GM20000 (cell line): ENCODE measurements at places on chromosomes 2 and 18.
A peak's percentile ranks its signal among the peaks of the same experiment; 100 is the strongest.

GRCh38 chr2:26785431-26786206, at the start of gene CENPA:
TSS of gene CENPA (plus strand) at chr2:26786056. CDS start at chr2:26786197, 141 bp downstream.
- DNase-seq, result peak; percentile 99

DNA sequence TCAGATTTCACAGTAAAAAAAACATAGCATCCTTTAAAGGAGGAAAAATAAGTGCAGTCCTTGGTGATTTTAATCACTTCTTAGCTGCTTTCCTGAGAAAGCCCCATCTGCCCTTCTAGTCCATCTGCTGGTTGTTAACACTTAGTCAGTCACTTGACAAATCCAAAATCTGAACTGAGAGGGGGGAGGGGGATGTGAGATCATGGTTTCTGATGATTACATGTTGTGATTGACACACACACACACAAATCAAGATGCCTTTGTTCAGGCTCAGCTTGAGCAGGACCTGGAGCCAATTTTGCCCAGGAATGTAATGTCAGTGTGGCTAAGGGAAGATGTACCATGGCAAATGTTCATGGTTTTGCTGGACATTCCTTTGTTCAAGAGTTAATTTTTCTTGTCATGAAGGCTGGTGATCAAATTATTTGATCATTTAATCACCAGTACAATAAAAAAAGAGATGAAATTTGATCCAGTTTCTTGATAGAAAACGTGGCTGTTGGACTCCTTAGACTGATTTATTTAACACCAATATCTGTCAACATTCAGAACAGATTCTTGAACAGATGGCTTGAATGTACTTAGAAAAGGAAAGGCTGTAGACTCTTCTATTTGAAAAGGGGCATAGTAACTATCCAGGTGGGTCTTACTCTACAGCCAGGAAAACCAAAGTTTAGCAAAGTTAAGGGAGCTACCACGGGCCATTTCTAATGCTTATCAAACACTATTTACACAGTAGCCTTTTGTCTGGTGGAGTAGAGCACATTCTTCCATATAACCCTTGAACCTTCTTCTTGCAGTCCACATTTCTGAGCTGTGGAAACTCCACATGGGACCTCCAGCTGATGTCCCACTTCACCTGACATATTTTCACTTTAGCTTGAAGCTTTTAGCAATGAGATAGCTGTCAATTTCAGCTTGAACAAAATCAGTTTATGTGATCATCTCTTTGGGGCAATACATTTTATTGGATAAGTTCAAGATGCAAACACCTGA, 408.7 kb downstream of the PIK3C3 start:
- no peak for DNase-seq

GRCh38 chr2:7329465-7329864, 412.3 kb downstream of the RNF144A start:
- no peak for DNase-seq

DNA sequence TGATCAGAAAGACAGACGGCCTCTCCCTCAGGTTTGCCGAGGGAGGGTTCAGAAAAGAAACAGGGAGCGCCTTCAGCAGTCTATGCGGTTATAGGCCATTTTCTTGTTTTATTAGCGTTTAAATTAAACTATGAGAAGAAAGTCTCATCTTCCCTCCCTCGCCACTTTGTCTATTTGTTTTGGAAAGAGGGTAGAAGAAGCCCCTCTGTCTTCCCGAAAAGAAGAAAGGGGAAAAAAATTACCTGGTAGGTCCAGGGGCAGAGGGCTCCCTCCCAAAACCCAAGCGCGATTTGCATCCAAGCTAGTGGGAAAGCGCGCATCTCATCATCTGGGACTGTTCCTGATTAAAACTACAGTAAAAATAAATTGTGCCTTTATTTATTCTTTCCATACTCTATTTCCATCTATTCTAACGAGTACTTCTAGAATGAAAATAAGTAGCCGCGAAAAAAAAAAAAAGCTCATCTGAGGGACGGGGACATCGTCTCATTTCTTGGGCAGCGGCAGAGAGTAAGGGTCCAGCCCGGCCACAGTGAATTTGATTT, 2.4 kb downstream of the PAX8 start:
- no peak for DNase-seq

DNA sequence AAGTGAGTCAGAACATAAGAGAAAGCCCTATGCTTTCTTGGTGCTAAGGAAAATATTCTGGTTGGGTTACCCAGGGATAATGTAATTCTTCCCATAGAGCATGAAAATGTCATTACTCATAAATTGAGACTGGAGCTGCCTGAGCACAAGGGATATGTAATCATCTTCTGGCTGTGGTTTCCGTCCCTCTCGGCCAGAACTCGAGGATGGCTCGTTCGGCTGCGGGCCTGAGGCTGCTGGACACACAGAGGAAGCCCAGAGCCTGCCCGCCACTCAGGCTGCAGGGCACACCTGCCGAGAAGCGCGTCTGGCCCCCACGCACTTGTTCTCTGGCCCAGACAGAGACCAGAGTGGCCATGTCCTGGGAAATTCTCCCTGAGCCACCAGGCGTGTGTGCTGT, 104.9 kb downstream of the ASAP2 start:
- no peak for DNase-seq

DNA sequence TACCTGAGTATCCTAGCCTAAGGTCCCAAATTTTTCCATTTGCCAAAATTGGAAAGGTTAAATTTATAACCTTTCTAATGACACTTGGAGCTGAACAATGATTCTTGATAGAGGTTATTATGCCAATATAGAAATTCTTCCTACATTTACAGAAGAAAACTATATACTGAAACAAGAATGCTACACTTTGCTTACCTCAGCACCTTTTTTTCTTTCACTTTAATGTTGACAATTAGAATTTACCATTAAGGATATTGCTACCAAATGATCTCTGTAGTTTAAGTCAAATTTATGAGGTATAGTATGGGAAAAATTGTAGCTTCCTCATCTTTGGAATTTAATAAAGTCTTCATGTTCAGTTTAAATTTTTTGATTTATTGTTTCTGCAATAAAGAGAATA, 577.0 kb downstream of the NR4A2 start:
- DNase-seq, result no peak

- DNase-seq, result no peak
Observed at GRCh38 chr2:174376967-174377366, 18.6 kb upstream of the SCRN3 start.

DNA sequence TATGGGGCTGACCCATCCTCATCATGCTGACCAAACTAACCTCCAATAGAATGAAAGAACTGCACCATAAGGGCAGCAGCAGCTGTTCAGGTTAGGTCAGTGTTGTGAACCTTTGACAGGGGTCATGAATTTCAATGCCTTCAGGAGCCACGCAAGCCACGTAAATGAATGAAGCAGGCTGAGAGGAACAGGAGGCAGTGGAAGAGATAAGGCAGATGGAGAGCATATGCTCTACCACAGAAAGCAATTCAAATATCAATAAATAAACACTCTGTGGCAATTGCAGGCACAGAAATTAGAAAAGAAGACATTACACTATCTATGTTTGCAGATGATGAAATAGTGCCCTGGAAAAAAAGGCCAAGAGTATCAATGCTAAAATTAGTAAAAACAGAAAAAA, 56.3 kb downstream of the SCG2 start:
- no peak for DNase-seq

GRCh38 chr2:41782306-41783158, 265.3 kb upstream of the PKDCC start:
- DNase-seq, result peak; percentile 36

- no peak for DNase-seq
Observed at GRCh38 chr2:164496881-164497280, 124.4 kb downstream of the GRB14 start.

GRCh38 chr2:5867056-5867455, 174.9 kb downstream of the SOX11 start:
- DNase-seq, result no peak

DNA sequence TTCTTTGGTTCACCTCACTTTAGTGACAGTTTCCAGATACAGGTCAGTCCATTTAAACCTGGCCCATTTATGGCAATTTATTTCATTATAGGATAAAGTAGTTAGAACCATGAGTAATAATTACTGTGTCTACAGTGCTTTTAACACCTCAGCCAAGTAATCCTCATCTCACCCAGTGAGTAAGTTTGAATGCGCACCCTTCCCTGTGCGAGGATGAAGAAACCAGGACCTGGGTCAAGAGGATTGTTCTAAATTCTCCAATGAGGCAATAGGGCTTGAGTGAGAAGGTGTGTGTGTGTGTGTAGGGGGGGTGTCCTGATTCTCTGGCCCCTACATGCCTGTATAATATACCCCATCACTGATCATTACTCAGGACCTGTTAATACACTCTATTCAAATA, 854 bp upstream of the MYO1B start:
- no peak for DNase-seq

DNA sequence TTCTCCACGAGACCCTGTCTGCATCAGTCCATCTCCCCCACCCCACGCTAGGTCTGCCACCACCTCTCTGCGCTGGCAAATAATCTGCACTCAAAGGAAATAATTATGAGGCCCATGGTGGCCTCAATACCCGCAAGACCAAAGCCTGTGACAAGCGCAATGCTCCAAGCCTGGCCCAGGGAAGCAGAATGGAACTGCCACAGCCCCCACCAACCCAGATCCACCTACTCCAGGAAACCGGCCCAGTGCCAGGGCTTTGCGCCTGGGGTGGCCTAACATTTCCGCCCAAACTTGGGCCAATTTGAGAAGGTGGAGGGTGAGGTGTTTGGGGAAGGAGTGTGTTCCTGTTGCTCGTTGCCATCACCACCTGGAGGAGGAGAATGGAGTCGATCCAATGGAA, 26.0 kb upstream of the ATOH8 start:
- DNase-seq, result no peak

DNA sequence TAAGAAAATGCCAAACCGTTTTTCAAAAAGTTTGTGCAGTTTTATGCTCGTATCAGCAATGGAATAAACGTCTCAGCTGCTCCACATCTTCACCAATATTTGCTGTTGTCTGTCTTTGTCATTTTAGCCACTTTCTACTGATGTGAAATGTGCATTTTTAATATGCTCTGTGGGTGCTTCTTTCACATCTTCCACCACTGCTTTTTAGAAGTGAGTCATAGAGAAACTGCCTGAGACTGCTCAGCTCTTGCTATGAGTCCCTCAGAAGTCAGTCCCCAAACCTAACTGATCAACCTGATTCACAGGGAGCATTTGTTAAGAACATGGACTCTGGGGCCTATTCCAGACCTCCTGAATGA, 41.0 kb upstream of the EPC2 start:
- peak; percentile 77 for DNase-seq

- no peak for DNase-seq
Observed at GRCh38 chr18:71398531-71398930, 1109.7 kb downstream of the SOCS6 start.

GRCh38 chr2:17191223-17191622, 327.0 kb downstream of the RAD51AP2 start:
- DNase-seq, result no peak

DNA sequence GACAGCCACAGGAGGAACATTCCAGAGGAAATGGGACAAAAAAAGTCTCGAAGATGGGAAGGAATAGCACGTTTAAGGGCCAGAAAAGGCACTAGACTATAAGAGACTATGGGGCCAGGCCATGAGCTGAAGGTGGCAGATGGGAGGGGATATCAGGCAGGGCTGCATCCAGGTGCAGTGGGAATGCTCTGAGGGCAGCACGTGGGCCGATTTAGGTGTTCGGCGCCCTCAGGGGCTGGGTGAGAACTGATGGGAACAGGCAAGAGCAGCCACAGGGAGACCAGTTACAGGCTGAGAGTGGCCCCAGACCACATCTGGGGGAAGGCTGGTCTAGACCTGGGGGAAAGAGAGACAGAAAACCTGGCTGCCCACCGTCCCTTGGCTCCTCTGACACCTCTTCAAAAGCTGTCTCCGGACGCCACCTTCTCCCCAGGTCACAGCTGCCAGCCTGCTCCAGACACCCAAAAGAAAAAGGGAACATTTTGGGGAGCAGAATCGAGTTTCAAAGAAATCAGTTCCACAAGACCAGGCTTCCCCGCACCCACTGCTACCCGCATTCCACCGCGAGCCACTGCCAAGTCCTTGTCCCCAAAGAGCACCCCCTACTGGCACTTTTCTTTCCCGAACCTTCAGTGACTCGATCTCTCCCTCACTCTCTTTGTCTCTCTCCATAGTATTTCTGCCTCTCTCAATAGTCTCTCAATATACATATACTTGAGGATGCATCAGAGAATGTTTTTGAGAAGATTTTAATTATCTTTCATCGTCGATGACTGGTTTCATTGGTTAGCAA, 190.1 kb upstream of the AGAP1 start:
- no peak for DNase-seq

DNA sequence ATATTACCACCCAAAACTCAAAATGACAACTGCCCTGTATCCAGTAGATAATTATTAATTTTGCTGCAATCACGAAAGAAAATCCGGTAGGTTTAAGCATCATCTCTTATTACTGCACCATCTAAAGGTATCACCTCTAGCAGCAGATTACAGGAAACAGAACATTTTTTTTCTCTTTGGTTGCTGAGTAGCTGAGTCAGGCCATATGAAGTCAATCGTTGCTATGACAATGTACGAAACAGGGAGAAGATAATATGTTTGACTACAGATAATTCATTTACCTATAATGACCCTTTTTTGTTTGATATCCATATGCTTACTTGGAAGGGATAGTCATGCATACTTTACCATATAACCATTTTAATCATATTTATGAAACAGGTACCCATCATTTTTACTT, 831.6 kb upstream of the CHAC2 start:
- no peak for DNase-seq

GRCh38 chr18:3993941-3994687, 461.0 kb downstream of the DLGAP1 start:
- no peak for DNase-seq

DNA sequence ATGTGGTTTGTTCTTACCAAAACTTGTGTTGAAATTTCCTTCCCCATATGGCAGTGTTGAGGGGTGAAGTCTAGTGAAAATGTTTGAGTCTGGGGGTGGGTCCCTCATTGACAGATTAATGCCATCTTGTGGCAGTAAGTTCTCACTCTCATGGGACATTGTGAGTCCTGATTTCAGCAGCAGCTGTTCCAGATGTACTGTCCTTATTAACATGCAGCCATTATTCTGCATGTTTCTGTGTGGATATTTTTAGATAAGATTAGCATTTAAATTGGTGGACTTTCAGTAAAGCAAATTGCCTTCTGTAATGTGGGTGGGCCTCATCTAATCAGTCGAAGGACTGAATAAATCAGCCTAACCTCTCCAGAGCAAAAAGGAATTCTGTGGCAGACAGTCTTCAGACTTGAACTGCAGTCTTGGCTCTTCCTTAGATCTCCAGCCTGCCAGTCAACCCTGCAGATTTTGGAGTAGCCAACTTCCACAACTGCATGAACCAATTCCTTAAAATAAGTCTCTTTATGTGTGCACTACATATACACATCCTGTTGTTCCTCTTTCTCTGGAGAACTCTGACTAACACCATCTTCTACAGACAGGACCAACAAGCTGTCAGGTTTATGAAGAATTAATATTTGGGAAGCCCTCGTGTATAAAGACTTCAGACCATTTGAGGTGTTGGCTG, 138.7 kb upstream of the ZNF516 start:
- no peak for DNase-seq

- DNase-seq, result no peak
Observed at GRCh38 chr18:59554796-59555335, 142.4 kb downstream of the CCBE1 start.
